Upper lobe of right lung (tissue), 1 donor: ENCODE measurements at places on chromosomes 1 and 21. TPM values are rescaled to one million over a fixed set of nuclear protein-coding genes. Genes with fewer than 3 reads are reported as not detected.

- H3K27me3 ChIP-seq = no peaks in the 10 kb centered on the region
- H3K4me1 ChIP-seq = no peaks in the 10 kb centered on the region
- H3K36me3 ChIP-seq = no peaks in the 10 kb centered on the region
- DNase-seq = no peak
- no peak overlapping the region for H3K4me3 ChIP-seq
Measured at GRCh38 chr21:40680311-40680710, 166.6 kb downstream of the DSCAM start.

- H3K4me1 ChIP-seq = no peaks in the 10 kb centered on the region
- DNase-seq = no peak
- H3K4me3 ChIP-seq = no peak overlapping the region
- H3K27ac ChIP-seq = no peak overlapping the region
Measured at GRCh38 chr1:43902058-43902831, 31.4 kb upstream of the ARTN start.

- no peaks in the 10 kb centered on the region for H3K36me3 ChIP-seq
- H3K4me1 ChIP-seq = no peaks in the 10 kb centered on the region
- no peak overlapping the region for H3K27ac ChIP-seq
- no peaks in the 10 kb centered on the region for H3K27me3 ChIP-seq
Measured at GRCh38 chr1:57164584-57164983, 198.8 kb upstream of the C8B start.

The LRRC71 gene
- total RNA-seq = 0.26 TPM

The CADM3 gene
- total RNA-seq = 1.7 TPM

The ARMH1 gene
- 5.9 TPM for total RNA-seq

The LDLRAD1 gene
- 0.41 TPM for total RNA-seq
